Psoas muscle (tissue), 8 donors: ENCODE measurements at places on chromosomes 5 and 9. TPM values are rescaled to one million over a fixed set of nuclear protein-coding genes. Genes with fewer than 3 reads are reported as not detected.

CENPK gene
- not detected for total RNA-seq

- DNase-seq, result no peak
Measured at GRCh38 chr9:114476891-114477469, 28.3 kb downstream of the WHRN start.

DNA sequence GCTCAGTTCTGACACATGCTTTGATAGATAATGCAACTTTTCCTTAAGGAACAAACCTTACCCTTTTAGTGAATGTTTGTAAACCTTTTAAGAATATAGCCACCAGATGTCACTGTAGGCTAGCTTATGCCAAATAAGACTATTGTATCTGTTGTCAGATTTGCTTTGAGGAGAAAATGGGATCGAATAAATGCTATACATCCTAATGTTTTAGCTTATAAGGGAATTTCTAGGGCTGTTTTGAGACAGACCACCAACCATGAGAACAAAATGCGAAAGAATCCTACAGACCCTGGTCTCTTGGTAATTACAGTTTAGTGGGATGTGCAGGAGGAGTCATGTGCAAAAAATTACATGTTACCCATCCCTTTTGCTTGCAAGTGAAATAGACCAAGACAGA, 127.6 kb upstream of the NMUR2 start:
- no peak for DNase-seq

GRCh38 chr5:96896276-96896675, 20.0 kb downstream of the ERAP2 start:
- DNase-seq, result no peak

DNA sequence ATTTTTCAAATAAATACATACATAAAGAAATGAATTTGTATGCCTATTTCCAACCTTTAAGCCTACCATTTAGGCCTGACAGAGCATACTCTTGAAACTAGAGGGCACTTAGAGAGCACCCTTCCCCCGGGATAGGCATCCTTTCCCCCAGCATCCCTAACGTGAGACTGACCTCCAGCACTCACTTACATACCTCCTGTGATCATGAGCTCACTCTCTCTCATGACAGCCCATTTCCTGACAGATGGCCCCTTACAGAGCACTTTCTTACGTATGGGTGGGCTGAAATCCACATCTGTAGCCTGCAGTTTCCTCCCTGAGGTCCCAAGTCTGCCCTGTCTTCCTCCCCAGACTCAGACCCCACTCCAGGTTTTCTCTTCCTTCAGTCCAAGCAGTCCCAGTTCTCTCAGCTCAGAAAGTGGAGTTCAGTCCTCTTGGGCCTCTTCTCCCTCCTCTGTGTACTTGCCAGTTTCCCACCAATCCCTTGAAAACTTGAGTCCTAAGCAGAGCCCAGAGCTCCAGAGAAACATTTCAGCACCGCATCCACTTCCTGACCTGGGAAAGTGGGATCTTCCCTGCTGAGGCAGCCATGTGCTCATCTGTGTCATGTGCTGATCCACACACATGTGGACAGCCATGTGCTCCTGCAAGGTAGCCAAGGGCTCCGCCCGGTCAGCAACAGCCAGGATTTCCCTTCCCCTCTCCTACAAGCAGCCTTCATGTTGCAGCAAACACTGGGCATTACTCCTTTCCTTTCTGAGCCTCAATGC, 2.2 kb upstream of the CDX1 start:
- peak; percentile 46 for DNase-seq

ACOT12 gene
- total RNA-seq, result not detected
